ENCODE measurements at places on chromosomes 1 and 21.

GRCh38 chr1:199205740-199206441 is 567.1 kb downstream of the PTPRC start:
- no peak for DNase-seq

DNA sequence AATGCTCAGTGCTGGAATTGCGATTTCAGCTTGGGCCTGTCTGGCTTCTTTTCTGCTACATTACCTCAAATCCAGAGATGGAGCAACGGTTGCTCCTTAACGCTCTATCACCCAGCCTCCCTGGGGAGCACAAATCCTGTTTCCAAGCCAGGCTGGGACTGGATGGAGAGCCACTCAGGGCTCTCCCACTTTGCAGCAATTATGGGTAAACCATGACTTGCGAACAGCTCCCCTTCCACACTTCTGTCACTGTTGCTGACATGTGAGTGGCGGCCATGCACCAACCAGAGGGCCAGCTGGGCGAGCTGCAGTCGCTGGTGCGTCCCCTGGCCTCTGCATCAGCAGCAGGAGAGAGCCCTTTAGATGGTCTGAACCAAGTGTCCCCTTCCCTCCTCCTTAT is 65.1 kb upstream of the RAB4A start:
- DNase-seq = no peak

- no peak for DNase-seq
Measured at GRCh38 chr1:67679691-67680090, 5.3 kb upstream of the GADD45A start.

- DNase-seq = no peak
Measured at GRCh38 chr1:111487133-111487532, 13.3 kb downstream of the C1orf162 start.

- DNase-seq = no peak
Measured at GRCh38 chr1:46278807-46279206, 24.6 kb downstream of the LRRC41 start.
